ENCODE measurements at places on chromosomes 11 and 22.

DNA sequence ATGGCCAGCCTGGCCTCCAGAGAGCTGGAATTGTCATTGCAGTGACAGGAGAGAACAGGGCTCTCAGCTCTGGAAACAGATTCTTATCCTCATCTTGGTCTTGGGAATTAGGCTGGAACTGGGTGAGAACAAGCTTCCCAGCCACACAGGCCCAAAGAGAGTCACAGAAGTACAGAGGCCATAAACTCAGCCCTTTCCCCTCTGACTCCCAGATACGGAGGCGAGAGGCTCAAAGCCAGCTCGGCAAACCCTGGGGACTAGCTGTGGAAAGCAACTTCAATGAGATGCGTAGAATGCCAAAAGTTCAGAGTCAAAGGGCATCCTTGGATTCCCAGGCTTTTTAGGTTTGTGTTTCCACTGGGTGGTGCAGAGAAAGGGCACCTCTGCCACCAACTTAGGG is 14.3 kb upstream of the ABCC8 start:
- no peak for DNase-seq

- no peak for DNase-seq
Measured at GRCh38 chr11:106821291-106821690, 197.0 kb downstream of the GUCY1A2 start.

DNA sequence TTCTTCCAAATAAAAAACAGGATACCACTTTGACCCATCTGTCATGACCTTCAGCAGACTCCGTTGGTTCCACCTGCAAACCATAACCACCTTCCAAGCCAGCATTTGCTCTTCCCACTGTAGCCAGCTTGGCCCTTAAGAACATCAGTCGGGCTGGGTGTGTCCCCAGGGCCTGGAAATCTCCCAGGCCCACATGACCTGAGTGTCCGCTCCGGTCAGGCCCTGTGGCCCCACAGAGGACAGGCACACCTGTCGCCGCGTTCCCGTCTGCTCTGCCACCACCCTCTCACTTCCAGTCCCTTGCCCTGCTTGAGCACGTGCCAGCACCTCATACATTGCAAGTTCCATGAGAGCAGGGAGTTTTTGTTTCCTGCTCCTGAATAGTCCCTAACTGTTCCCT is 65.7 kb upstream of the PITPNB start:
- no peak for DNase-seq

GRCh38 chr22:22342697-22343580 is 98.4 kb downstream of the VPREB1 start:
- no peak for DNase-seq

- DNase-seq: no peak
Measured at GRCh38 chr22:19125011-19125410, 2.8 kb upstream of the DGCR2 start.

DNA sequence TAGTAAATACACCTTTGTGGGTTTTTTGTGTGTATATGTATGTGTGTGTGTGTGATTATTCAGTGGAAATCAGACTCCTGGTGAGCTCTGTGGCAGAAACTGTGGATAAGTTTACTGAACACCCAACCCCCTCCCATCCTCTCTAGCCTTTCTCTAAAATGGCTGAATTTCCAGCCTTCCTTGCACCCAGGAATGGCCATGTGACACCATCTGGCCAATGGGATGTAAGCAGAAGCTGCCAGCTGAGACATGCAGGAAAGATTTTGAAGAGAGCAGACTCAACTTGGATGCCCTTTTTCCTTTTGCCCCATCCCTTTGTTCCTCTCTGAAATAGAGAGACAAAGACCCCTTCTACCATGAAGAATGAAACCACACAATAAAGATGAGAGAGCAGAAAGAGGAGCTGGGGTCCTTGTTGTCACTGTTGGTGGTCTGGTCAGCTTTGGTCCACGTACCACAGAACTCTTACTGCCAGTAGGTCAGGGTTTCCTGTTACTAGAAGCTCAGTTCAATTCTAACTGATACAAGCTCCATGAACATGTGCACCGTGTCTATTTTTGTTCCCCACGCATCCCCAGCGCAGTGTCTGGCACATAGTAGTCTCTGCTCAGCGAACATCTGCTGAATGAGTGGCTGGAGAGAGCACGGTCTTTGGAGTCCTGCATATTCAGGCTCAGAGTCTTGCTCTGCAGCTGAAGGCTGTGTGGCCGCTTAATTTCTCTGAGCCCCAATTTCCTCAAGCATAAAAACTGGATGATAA is 57.5 kb downstream of the SEZ6L start:
- no peak for DNase-seq

- peak; percentile 17 for DNase-seq
Measured at GRCh38 chr11:19557720-19558140, 154.9 kb upstream of the NAV2 start.

GRCh38 chr11:95295382-95296149 is 64.6 kb upstream of the SESN3 start:
- no peak for DNase-seq

GRCh38 chr22:25645964-25646363 is 81.5 kb downstream of the GRK3 start:
- no peak for DNase-seq

DNA sequence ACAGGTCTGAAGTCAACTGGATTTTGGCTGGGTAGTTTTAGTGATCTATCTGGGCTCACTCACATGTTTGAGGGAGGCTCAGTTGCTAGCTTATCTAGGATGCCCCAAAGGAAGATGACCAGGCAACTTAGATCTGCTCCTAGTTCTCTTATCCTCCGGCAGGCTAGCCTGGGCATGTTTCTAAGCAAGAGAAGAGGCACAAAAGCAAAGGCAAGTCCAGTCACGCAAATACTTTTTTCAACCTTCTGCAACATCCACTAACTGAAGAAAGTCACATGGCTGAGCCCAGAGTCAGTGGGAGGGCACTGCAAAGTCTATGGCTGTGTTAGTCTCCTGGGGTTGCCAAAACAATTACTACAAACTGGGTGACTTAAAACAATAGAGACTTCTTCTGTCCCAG is 32.9 kb upstream of the FSHB start:
- no peak for DNase-seq

DNA sequence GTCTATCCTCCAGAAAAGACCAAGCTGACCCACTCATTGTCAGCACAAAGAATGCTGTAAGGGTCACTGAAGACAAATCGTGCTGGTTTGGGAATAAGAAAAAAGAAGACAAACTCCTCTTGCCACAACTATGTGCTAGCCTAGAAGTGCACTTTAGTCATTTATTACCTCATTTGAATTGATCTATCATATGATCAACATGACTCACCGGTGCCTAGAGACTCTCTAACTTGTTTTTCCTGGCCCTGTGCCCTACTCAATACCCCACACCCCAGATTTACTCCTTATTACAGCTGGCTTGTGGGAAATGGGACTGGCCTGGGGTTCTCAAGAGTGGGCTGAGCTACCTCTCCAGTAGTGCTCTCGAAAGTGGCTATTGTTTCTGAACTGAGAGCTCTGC is 35.9 kb upstream of the HORMAD2 start:
- DNase-seq: no peak

DNA sequence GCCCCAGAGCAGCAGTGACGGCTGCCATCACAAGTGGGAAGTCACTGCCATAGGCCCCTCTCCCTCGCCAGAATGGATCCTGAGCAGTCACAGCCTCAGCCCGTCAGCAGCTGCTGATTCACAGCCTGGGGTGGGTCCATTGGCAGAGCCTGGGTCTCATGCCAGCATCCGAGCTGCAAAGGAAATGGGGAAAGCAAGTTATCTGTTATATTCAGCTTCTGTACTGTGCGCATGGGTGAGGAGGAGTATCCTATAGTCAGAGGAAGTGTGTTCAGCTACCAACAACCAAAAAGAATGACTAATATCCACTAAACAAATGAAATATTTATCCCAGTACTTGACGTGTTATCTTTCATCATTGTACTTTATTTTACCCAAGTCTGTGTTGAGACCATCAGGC is 119.7 kb downstream of the RCN1 start:
- peak; percentile 17 for DNase-seq
